Muscle of arm (tissue), 14 donors: ENCODE measurements at places on chromosomes 7 and 10. TPM values are rescaled to one million over a fixed set of nuclear protein-coding genes. Genes with fewer than 3 reads are reported as not detected.

Gene NPFFR1
- polyA plus RNA-seq = 0.04 TPM

Gene GPRIN2
- 0.12 TPM for polyA plus RNA-seq

Gene PRLHR
- polyA plus RNA-seq = 0.07 TPM

Gene DYDC2
- polyA plus RNA-seq = 0.22 TPM

Gene MAGI2
- 5.3 TPM for polyA plus RNA-seq

Gene CXCL12
- 226 TPM for polyA plus RNA-seq

DNA sequence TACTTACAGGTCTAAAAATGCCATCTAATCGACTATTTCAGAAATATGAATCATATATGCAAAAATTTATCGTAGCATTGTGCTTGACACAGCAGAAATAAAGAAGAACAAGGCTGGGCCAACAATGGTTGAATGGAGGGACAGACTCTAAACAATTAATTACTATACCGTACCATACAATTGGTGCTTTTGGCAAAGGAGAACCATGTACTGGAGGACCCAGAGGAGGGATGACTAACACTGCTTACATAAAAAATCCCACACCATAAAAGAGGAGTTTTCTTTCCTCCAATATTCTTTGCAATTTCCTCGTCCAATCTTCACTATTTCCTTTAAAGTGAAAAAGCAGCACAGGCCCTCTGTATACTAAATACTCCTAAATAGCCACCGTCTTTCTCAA, 94.1 kb downstream of the SGMS1 start:
- DNase-seq = no peak

- DNase-seq = no peak
Measured at GRCh38 chr7:123115331-123115730, 84.4 kb downstream of the SLC13A1 start.

GRCh38 chr10:4775808-4776207, 50.2 kb upstream of the AKR1E2 start:
- no peak for DNase-seq

GRCh38 chr10:120372917-120373316, 84.1 kb upstream of the PLPP4 start:
- DNase-seq = no peak

- peak; percentile 42 for DNase-seq
Measured at GRCh38 chr10:61786728-61787127, 114.8 kb upstream of the ARID5B start.

GRCh38 chr7:120916121-120916520, 34.5 kb upstream of the ING3 start:
- peak; percentile 19 for DNase-seq

- DNase-seq = no peak
Measured at GRCh38 chr7:49577576-49577975, 195.9 kb upstream of the VWC2 start.

DNA sequence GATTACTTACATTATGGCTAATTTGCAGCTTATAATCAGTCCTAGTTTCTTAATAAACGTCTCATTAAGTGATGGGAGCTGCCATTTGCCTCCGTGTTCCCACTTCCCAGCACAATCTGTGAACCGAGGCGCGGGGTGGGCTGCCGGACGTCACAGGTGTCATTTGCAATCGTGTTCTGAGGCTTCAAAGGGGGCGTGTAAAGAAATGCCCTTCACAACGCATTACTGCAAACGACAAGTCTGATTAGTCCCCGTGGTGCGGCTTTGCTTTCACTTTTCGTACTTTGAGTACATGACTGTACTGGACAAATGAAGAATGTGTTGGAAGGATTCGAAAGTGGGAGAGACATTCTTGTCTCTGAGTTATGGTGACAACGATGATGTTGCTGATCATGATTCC, 614.2 kb upstream of the ADARB2 start:
- no peak for DNase-seq

- DNase-seq = peak; percentile 75
Measured at GRCh38 chr7:139619367-139619657, 95.8 kb downstream of the CLEC2L start.

GRCh38 chr10:29430101-29430500, 141.2 kb downstream of the LYZL1 start:
- DNase-seq = peak; percentile 32

DNA sequence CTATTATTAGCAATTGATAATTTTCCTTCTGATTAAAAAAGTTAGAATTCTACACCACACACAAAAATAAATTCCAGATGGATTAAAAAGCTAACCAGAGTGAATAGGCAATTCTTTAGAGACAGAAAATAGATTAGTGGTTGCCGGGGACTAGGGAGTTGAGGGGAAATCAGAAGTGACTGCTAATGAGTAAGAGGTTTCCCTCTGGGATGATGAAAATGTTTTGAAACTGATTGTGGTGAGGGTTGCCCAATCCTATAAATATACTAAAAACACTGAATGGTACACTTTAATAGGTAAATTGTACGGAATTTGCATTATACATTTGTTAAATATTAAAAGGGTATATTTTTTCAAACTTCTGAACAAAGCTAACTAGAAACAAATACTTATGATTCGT, 214.9 kb downstream of the GPAM start:
- DNase-seq = no peak

GRCh38 chr7:68787566-68787965, 810.7 kb upstream of the AUTS2 start:
- DNase-seq = no peak

DNA sequence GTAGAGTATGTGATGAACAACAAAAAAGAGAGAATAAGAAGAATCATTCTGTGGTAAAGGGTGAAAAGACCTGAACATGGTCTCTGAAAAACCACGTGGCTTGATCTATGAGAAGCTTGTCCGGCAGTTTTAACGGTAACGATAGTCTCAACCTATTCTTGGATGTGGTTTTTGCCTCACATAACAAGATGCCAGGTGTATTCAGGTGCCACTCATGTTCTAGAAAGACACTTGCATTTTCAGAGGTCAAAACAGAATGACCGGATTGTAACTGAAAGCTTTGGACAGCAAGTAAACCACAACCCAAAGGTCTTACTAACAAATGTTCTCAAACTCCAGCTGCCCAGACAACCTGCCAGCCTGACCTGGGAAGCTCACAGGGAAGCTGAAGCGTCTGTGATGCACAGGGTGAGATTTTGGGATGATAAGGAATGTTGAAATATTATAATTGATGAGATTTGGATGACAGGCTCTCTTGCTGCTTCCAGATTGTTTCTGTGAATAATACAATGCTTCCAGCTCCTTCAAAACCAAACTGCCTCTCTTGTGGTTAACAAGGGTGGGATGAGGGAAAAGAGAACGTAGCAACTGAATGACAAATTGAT, 137.4 kb upstream of the GRB10 start:
- no peak for DNase-seq

- DNase-seq = no peak
Measured at GRCh38 chr10:8042721-8043568, 11.5 kb upstream of the GATA3 start.

- no peak for DNase-seq
Measured at GRCh38 chr10:69803809-69804208, 2.1 kb downstream of the COL13A1 start.

GRCh38 chr7:22153432-22154142, 203.4 kb downstream of the RAPGEF5 start:
- DNase-seq = no peak

DNA sequence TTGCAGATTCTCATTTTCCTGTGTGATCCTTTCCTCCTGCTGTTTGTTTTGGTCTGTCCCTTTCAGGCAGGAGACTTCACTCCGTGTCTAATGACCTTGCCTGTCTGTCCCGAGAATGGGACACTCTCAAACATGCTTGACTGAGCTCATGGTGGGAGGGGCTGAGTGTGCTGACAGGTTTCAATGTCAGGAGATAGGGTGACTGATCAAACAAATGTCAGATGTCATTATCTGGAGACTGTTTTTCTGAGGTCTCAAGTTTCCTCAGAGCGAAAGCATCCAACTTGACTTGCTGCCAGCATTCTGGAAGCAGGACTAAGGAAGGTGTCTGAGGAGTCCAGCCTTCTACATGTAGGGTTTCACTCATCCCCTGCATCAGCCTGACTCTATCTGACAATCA, 228.8 kb upstream of the KIAA1217 start:
- DNase-seq = no peak

GRCh38 chr10:96585736-96586418, 935 bp downstream of the TM9SF3 start:
- no peak for DNase-seq

DNA sequence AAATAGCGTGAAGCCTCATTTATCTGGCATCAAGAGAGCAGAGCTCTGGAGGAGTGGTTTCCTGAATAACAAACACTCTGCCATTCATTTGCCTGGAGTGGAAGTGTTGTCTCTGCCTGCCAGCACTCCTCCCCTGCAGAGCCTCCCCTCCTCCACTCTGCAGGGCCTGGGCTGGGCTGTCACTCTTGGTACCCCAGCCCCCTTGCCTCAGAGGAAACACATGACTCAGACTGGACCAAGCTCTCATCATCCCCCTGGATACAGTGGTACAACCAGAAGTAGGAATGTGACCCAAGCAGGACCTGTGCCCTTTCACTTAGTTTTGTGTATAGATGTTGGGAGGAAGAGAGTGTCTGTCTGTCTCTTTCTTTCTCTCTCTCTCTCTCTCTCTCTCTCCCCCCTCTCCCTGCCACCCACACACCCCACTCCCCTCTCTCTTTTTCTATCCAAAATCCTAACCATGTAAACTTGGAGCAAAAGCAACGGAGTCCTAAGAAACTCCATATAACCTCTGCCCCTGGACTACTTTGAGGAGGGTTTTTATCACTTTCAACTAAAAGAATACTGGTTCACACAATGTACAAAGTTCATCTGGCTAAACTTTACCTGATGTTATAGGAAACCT, 43.9 kb downstream of the DOCK4 start:
- DNase-seq = no peak
